SK-N-SH treated with all-trans-retinoic acid at 6 μM for 48 hours (cell line): ENCODE measurements at places on chromosomes 1 and 21.

- peak; percentile 77 for ATAC-seq
Measured at GRCh38 chr1:224183591-224184312, 712 bp downstream of the DEGS1 start.

DNA sequence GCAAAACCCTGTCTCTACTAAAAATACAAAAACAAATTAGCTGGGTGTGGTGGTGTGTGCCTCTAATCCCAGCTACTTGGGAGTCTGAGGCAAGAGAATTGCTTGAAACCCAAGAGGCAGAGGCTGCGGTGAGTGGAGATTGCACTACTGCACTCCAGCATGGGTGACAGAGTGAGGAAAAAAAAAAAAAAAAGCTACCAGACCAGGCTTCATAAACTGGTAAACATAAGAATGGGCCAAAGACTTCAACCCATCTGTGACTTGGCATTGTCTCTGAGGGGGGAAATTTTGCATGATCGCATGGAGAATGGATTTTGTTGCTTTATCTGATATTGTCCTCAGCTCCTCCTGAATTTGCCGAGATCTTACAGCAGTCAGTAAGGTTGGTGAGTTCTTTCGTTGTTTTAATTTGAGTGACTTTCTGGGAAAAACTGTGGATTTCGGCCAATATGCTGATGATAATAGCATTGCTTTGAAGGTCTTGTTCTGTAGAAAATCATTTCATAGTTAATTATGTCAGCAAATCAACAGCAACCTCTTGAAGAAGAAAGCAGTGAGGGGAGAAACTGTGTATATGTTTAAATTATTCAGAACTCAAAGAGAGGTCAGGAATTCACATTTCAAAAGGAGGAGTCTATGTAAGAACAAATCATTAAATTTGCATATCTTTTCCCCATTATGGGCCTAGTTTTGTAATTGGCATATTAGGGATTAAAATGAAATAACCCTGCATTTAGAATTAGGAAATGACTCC is 13.1 kb downstream of the FGGY start:
- no peak for ATAC-seq

- ATAC-seq, result peak; percentile 83
Measured at GRCh38 chr1:35047188-35047858, 15.6 kb upstream of the ZMYM6 start.

DNA sequence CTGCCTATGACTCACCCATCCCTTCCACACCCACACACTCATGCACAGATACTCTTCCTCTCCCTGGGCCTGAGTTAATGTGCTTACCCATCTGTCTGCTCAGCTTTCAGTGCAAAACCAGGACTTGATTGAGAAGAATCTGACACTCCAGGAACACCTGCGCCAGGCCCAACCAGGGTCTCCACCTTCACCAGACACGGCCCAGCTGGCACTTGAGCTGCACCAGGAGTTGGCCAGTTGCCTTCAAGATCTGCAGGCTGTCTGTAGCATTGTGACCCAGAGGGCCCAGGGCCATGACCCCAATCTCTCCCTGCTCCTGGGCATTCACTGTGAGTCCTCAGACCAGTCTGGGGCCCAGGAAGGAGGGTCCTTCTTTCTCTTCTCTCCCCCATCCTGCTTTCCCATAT is 3.5 kb upstream of the SH3BGRL3 start:
- no peak; the same call in 2 of the 3 replicates for ATAC-seq

- ATAC-seq, result no peak
Measured at GRCh38 chr1:229238231-229238630, 32.7 kb upstream of the RAB4A start.

DNA sequence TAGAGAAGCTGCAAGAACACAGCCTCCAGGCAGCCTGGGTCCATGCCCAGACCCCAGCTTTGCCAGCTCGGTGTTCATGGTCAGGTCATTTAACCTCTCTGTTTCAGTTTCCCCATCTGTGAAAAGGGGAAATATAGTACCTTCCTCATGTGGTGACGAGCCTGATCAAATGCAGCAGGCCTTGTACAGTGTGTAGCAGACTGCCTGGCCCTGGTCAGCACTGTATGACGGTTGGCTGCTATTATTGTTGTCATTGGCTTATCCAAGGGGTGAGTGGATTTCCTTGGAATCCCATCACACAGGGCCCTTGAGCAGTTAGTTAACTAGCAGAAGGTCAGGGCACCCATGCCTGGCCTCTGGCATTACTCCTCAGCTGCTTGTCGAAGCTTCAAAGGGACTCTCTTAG is 6.6 kb upstream of the TMEM51 start:
- no peak for ATAC-seq

DNA sequence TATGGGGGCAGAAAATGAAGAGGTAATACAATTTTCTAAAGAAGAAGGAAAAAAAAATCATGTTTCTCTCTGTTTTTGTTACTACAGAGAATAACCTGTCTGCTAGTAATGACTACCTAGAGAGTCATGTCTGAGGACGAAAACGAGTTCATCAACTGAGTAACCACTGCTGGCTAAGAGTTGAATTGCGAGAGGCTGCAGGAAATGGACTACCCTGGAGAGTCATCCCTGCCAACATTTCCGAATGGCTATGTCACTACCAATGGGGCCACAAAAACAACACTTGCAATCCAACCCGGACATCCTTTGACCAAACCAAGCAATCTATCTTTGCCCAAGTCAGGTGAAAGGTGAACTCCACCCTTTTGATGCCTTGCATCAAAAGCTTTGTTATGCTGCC is 120.6 kb downstream of the FCRL5 start:
- ATAC-seq, result no peak

GRCh38 chr1:33280091-33280661 is 23.9 kb downstream of the ZNF362 start:
- ATAC-seq, result no peak

GRCh38 chr21:45862543-45863207 is 118.9 kb upstream of the COL6A1 start:
- ATAC-seq, result no peak

GRCh38 chr1:94522304-94522703 is 19.3 kb downstream of the F3 start:
- ATAC-seq, result peak; percentile 84

GRCh38 chr1:152735648-152736047 is 22.2 kb upstream of the KPRP start:
- peak; percentile 48; the same call in 1 of the 3 replicates for ATAC-seq

- no peak for ATAC-seq
Measured at GRCh38 chr1:1986451-1987141, 17.0 kb downstream of the CFAP74 start.

- ATAC-seq, result no peak
Measured at GRCh38 chr1:235441159-235441685, 63.0 kb downstream of the B3GALNT2 start.

GRCh38 chr1:55716151-55716550 is 501.0 kb upstream of the USP24 start:
- ATAC-seq, result no peak

- ATAC-seq, result no peak; the same call in 2 of the 3 replicates
Measured at GRCh38 chr1:25197982-25198662, 34.2 kb downstream of the SYF2 start.

GRCh38 chr1:109134423-109134822 is 20.5 kb downstream of the ELAPOR1 start:
- no peak for ATAC-seq

DNA sequence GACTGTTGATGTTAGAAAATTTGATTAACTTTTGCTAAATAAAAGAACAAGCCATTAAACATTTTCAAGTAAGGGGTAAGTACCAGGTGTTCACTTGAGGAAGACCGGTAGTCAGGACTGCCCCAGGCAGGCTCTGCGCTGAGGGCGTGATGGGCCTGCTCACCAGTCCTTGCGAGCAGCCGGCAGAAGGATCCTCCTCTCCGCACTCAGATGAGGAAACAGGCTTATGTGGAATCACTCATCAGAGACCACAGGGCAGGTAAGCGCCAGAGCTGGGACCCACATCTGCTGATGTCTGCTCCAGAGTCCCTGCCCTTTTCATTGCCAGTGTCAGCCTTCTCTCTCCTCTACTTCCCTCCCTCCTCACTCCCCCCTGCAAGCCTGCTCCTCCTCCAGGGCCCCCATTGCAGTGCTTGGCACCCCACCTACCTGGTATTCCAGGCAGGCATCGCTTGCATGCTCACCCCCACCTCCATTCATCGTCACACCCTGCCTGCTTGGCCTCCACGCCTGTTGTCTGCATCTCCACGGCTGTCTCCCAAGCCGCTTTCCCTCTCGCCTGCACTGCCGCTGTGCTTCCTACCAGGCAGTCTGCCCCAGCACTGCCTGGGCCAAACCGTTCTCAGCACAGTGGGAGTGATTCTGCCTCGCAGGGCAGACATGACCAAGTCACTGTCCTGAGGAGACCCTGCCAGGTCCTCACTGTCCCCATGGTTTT is 24.7 kb upstream of the KDM4A start:
- no peak for ATAC-seq

GRCh38 chr1:237164406-237165352 is 122.7 kb downstream of the RYR2 start:
- ATAC-seq, result no peak

DNA sequence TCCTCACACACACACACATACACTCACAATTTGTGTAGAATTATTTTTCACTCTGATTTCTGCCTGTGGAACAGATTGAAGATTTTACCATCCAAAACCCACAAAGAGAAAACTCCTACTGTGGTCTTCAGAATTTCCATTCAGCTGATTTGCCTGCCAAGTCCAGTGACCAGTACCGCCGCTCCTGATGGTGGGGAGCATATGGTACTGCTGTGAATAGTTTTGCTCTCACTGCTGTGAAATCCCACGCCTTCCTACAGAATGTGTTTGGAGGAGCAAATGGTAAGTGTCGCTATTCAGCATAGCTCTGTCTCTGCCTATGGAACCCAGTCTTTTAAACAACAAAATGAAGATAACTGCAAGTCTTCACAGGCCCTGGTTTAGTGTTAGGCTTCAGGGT is 629.5 kb downstream of the LMO4 start:
- no peak for ATAC-seq

- ATAC-seq, result no peak
Measured at GRCh38 chr1:9397997-9398526, 105.4 kb downstream of the SPSB1 start.

GRCh38 chr1:94709891-94710581 is 110.1 kb upstream of the SLC44A3 start:
- ATAC-seq, result no peak

- ATAC-seq, result no peak
Measured at GRCh38 chr1:163471779-163472650, 150.3 kb downstream of the NUF2 start.

DNA sequence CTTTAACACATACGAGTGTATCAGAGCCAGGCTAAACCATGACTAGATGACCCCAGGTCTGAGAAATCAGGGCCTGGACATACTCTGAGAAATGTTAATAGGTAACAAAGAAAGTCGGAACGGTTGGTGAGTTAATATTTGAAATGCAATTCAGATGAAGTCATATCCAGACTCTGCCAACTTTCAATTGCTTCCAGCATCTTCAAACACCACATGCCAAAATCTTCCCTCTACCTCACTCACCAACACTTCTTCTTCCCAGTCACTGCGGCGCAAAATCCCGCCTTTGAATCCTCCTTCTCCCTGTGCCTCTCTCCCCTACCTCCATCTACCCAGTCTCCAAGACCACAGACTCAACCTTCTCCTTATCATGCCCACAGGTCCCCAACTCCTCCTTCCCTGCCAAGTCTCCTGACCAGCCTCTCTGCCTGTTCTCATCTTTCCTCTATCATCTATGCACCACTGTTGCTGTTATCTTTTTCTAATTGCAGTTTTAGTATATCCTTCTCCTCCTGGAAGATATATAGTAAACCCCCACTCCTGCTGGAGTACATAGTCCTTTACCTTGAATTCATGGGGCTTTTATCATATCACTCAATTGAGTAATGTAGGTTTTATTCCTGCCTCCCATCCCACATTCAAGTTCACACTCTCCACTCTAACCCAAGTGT is 41.3 kb downstream of the ZBTB18 start:
- ATAC-seq, result peak; percentile 93

DNA sequence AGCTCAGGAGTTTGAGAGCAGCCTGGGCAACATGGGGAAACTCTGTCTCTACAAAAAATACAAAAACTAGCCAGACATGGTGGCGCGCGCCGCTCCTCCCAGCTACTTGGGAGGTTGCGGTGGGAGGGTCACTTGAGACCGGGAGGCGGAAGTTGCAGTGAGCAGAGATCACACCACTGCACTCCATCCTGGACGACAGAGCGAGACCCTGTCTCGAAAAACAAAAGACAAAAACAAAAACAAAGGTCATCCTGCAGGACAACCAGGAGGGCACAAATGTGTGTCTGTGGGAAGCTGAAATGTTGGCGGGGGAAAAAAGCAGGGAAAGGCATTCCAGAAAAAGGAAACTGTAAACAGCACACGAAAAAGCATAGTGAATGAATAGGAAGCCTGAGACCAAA is 104.1 kb upstream of the HNRNPU start:
- no peak for ATAC-seq

DNA sequence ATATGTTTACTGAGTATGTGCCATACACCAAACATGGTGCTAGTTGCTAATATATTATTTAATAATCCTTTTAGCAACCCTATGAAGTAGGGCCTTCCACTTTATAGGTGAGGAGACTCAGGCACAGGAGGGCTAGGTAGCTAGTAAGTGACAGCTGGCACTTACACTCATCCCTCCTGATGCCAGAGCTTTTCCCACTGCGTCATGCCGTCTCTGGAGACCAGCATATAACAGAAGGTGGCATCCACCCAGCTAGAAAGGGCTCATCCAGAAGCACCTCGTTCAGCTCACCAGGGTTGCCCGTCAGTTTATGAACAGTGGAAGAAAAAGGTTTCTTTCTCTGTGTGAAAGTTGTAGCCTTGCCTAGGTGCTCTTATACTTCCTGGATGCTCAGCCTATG is 108.9 kb downstream of the NOS1AP start:
- ATAC-seq, result no peak

DNA sequence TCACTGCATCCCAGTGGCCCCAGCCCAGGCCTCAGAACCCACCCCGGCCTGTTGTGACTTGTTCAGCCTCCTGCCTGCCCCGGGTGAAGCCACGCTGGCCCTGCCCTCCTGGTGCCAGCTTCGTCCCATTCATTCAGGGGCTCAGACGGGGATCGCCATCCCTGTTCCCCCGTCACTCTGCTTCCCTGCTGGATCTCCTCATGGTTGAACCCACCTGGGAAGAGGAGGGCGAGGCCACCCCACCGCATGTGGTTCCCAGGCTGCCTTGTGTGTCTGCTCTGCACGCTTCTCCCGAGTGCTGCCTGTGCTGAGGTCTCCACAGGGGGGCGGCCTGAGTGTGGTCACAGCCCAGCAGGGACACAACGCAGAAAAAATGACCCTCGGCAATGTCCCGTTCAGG is 108.2 kb upstream of the ACTRT2 start:
- no peak for ATAC-seq

GRCh38 chr1:119676571-119677206 is 28.6 kb upstream of the ZNF697 start:
- no peak for ATAC-seq

DNA sequence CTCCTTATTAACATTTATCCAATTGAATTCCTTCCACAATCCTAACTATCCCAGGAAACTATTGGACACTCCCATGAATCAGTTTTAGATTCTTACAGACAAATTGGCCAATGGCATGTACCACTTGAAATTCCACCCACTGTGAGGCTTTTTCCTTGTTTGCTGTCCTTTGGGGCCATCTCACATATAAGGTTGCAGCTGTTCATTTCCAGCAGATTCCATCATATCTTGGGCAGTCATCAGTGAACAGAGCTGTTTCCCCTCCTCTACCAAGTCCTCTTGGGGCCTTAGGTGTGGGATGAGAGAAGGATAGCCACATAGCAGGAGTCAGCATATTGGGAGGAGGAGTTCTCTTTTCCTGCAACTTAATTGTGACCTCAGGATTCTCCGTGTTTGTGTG is 109.1 kb downstream of the HHAT start:
- no peak for ATAC-seq

GRCh38 chr1:220684890-220685289 is 5.3 kb upstream of the C1orf115 start:
- ATAC-seq, result no peak

- ATAC-seq, result no peak
Measured at GRCh38 chr1:184146202-184146601, 94.7 kb downstream of the TSEN15 start.
